Astrocyte of the spinal cord (primary cell): ENCODE measurements at places on chromosomes 5 and 9.

DNA sequence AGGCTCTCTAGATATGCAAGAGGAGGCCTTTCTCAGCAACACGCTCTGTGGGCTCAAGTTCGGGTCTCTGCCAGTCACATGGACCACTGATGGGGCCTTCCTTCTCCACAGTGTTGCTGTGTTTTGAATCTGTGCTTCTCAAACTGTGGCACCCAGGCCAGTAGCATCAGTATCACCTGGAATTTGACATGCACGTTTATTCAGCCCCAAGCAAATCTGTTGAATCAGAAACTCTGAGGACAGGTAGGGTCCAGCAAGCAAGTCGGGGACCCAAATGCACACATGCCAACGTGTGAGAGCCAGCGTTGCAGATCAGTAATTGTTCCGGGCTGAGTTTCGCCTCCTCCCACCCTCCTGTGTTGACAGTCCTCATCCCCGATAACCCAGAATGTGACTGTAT lies 502.6 kb downstream of the IRX1 start:
- no peak for DNase-seq

GRCh38 chr5:107428303-107428813 lies 242.4 kb downstream of the EFNA5 start:
- DNase-seq = no peak

GRCh38 chr5:81268521-81269196 lies 32.7 kb upstream of the ZCCHC9 start:
- peak; percentile 81 for DNase-seq

DNA sequence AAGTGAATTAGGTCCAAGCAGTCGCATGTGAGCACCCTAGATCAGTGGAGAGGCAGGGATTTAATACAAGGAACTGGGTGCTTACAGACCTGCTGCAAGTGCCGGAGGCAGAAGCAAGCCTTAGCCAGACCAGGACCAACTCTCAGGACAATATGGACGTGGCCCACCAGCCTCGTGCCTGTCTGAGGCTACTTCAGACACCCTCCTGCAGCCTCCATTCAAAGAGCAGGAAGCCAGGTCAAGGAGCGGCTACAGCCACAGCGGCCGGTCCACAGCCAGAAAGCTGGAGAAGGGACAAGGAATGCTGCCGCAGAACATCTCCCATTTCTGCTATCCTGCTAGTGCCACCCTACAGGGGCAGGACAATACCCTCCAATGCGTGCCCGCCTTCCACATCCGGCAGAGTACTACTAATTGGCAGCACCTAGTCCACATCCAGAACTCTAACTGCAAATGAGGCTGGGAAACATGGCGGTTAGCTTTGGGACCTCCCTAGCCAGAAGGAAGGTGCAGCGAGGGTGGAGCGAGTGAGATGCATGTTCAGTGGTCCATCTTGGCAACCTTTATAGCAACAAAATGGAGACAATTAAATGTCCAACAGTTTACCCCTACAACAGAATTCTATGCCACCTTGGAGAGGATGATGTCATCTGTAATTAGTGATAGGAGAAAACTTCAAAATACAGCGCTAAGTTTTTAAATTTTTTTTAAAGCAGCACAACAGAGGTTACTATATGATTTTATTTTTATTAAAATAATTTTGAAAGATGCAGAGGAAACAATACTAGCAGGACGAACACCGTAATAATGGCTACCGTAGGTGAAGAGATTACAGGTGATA lies 1.0 kb upstream of the ALDH1B1 start:
- no peak for DNase-seq

- no peak for DNase-seq
Measured at GRCh38 chr9:137955224-137955570, 77.6 kb downstream of the CACNA1B start.

DNA sequence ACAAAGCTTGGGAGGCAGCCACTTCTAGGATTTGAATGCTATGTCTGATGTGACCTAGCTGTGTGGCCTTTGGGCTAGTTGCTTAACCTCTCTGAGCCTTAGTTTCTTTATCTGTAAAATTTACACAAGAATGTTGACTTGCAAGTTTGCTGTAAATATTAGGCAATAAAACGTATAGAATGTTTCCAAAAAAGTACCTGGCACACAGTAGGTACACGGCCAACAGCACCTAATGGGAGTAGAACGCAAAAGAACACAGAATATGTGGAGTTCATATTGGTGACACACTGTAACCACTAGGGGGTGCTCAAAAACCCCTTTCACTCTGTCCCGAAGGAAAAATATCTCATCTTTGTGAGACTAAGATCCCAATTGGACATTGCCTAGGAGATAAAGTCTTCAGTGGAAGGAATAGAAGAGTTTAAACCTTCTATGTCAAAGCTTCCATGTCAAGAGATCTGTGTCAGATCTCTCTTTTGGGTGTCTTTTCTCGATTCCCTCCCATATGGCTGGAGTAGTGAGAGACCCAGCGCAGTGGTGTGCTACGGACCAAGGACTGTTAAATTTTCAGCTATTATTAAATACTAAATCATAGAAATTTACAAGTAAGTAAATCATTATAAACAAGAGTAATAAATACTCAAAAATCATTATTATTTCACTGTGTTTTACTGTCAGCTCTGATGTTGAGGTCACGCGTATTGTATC lies 145.4 kb upstream of the RAD23B start:
- peak; percentile 31 for DNase-seq

DNA sequence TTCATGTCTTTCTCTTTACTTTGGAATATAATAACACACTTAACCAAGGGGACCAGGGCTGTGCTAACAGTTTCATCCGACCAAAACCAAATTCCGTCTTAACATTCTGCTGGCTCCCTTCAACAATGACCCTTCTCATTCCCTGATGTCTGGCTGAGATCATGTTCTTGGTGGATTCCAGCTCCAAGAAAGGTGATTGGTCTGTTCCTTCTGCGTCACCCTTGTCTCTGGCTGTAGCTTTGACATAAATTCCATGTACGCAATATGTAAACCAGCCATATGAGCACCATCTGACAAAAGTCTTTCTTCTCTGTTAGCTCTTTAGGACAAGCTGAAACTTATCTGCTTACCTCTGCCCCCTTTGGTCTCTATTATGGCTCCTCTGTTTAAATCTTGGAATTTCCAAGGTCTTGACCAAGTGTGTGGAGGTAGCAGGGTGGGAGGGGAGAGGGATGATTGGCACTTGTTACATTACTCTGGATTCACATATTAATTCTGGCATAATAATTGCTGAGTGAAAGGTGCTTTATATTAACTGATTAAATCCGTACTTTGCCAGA lies 45.7 kb upstream of the HSD17B4 start:
- no peak for DNase-seq

DNA sequence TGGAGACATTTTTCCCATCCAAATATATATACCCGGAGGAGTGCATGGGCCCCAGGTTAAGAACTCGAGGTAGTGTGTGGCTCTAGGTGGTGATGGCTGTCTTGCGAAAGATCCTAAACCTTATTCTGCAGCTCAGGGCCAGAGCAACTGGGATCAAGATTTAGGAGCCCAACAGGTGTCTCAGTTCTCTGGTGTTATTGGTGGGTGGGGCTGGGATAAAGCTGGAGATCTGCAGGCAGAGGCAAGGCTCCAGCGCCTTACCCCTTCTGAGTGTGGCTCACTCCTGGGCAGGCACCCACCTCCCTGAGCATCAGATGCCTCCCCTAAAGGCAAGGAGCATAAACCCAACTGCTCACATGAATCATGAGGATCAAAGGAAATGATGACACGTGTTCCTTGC lies 11.2 kb downstream of the UBE2QL1 start:
- DNase-seq = no peak
